Naive thymus-derived CD4-positive, alpha-beta T cell (primary cell): ENCODE measurements at places on chromosomes 11 and 22.

- no peak for DNase-seq
These were observed 140.3 kb downstream of the RRAS2 start for GRCh38 chr11:14218728-14219127.

DNA sequence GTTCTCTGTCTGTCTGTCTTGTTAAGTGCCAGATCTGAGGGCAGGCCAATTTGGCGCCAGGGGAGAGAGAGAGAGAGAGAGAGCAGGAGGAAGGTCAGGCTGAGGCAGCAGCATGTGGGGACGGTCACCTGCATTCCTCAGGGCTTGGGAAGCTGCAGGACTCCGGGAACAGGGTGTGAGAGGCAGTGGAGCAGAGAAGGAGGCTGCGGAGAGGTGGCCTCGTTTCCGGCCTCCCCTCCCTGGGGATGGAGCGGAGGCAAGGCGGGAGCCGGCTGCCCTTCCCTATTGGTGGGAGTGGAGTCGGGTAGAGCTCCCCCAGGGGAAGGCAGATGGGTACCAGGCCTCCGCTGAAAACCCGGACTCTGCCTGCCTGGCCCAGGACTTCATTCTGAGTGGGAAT, 9.7 kb downstream of the CLMP start:
- no peak for DNase-seq

GRCh38 chr11:279966-280705, 1.9 kb downstream of the NLRP6 start:
- DNase-seq = peak; percentile 51

- DNase-seq = no peak
These were observed 335.3 kb upstream of the PITPNB start for GRCh38 chr22:28254396-28254795.

DNA sequence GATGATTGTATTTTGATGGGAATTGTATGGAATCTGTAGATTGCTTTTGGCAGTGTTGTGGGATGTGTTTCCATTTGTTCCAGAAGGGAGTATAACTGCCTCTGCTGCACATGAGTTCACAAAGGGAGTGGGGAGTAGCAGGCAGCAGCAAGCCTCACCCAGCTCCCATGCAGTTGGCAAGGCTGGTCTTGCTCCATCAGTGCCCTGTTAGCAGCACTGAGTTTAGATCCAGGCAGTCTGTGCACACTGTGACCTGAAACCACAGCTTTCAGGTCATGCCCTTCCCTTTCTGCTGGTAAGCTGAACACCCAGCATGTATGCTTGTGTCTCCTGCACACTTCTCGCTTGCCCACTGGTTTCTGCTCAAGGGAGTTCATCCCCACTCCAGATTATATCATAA, 3.7 kb upstream of the NUCB2 start:
- no peak for DNase-seq

GRCh38 chr11:119891055-119891768, 162.2 kb upstream of the NECTIN1 start:
- no peak for DNase-seq

GRCh38 chr22:47030143-47030661, 267.8 kb downstream of the TBC1D22A start:
- DNase-seq = no peak

DNA sequence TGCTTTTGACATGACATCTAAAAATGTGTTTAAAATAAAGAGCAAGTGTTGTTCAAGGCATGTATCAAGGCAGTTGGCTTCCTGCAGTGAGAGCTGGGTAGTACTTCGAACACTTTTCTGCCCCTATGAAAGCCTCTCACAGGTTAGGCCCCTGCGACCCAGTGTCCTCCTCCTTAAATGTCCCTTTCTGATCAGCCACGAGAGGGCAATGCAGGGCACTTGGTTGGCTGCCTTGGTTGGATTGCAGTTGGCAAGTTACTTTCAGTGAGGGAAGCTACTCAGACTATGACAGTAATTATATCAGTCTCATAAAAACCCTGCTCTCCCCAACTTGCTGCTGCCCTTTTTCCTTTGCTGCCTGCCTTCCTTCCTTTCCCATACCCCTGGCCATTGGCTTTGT, 743.8 kb downstream of the NTM start:
- DNase-seq = no peak

DNA sequence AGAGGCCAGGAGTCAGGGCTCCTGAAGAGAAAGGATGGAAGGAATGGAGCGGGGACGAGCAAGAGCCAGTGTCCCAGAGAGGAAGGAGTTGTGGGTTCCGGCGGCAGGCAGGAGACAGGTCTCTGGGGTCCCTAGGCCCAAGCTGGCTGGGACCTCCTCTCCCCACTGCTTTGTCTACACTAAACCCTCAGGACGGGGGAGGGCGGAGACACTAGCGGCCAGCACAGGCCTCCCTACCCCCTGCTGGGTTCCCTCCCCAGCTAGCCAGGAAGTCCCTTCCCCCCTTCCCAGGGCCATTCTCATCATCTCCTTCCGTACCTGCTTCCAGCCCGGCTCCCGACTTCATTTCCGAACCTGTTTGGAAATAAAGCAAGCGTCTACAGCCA, 79.5 kb downstream of the ST3GAL4 start:
- no peak for DNase-seq

DNA sequence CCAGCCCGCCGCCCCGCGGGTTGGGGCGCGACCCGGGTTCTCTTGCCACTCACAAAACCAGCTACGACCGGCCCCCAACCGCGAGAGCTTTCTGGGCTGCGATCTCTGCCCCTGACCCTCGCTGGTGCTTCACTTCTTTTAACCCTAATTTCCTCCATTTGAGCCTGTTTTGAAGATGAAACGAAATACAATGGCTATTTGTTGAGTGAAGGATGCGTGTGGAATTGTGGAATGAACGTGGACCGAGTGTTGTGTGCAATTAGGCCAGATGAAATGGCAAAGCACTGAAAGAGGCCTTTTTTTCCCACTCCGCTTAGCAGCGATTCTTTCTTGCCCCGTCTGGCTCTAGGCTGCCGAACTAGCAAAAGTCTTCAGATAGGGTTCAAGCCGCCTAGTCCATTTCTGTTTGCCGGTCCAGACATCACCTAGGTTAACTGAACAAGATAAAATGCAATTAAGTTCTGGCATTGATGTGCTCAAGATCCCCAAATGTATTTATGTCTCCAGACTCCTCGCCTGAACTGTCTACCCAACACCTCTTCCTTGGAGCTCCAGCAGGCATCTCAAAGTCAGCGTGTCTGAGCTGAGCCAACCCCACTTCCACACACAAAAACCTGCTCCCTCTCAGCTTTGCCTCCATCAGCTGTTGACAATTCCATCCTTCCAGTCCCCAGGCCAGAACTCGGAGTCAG, 471 bp upstream of the TMEM184B start:
- DNase-seq = no peak

DNA sequence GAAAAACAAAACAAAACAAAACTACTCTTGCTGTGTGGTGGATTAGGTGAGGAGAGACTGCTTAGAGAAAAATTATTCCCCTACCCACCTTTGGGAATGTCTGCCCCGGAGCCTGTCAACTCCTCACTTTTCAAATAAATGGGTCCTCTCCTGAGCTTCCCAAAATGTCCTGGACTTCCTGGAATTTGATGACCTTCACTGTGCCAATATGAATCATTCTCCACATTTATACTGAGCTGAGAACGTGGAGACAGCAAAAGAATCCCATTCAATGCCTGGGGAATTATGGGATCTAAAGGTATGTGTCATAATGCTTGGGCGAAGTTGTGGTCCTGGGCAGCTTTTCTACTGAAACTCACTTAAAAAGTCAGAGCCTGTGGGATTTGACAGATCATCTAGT, 136.8 kb downstream of the KIF18A start:
- DNase-seq = no peak

GRCh38 chr11:124890151-124890550, 7.5 kb downstream of the ROBO4 start:
- no peak for DNase-seq

DNA sequence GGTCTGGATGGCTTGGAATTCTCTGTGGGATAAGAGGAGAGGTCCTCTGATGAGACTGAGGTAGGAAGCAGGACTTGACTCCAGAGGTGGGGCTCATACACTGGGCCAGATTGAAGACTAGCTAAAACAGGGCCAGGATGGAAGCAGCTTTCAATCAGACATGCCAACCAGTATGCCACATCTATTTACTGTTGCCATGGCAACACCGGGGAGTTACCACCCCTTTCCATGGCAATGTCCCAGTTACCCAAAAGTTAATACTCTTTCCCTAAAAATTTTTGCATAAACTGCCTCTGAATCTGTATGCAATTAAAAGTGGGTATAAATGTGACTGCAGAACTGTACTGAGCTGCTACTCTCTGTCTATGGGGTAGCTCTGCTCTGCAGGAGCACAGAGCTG, 247.5 kb upstream of the ZBED5 start:
- no peak for DNase-seq

GRCh38 chr11:17816232-17816931, 81.8 kb downstream of the KCNC1 start:
- DNase-seq = no peak

GRCh38 chr11:60498853-60499252, 6.3 kb downstream of the MS4A12 start:
- DNase-seq = no peak

DNA sequence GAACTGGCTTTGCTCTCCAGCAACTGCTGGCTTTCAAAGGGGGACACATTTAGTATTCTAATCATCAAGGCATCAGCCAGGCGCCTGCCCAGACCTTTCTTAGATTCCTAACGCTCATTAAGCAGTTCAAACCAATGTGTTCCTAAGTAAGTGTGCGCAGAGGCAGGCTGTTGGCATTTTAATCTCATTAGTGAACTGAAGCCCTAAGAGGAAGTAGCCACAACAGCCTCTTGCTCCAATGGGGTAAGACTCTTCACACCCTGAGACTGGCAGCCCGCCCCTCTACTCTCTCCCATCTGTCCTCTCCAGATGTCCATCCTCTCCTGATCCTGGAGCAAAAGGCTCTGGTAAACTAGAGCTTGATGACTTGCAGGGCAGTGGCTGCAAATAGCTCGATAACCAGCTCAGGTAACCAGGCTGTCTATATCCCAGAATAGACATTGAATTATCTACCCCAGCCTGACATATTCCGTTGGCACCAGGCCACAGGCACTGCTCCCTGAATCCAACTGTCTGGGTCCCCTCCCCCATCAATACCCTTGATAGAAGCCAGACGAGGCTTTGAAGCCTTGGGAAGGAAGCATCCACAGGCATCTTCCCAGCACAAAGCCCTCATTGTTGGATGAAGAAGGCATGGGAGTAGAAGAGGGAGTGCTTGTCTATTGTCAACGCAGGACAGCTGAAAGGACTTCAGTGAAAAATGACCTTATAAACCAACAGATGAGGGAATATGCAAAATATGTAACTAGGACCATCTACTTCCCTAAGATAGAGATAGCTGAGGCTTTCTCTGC, 321.1 kb downstream of the TENM4 start:
- DNase-seq = no peak

DNA sequence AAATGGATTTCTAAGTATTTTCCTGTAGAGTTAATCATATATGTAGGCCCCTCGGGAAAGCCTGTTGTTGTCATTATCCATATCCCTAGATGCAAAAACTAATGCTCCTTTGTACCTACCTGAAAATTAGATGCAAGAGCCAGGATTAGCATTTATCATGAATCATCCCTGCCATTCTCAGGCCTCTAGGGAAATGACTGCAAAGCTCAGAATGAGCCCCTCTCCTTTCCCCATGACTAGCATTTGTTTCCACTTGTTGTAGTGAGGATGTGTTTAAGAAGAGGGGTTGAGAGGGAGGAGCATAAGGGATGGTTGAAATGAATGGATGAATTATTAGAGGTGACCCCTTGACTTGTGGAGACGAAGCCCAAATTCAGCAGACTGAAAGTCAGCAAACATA, 537.9 kb downstream of the NTM start:
- DNase-seq = no peak
